ENCODE measurements at places on chromosomes 1 and 21. TPM values are rescaled to one million over a fixed set of nuclear protein-coding genes. Genes with fewer than 3 reads are reported as not detected.

DNA sequence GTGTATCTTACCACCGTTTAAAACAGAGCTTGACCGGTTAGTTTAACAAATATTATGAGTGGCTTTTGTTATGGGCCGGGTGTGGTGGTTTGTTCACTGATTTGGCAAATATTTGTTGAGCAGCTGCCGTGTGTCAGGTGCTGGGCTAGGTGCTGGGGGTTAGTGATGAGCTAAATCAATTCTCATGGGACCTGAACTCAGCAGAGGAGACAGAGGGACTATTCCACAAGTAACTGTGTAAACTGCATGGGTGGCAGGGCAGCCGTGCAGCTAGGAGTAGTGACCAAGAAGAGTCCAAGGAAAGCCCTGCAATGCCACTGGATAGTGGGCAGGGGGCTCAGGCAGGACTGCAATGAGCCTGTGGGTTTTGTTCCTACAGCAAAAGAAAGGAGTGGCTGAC lies 11.2 kb upstream of the C2CD2 start:
- no peaks in the 10 kb centered on the region for H3K4me1 ChIP-seq
- no peak overlapping the region for H3K4me3 ChIP-seq
- DNase-seq, result peak; percentile 9
- peaks cover 12% of the 10 kb centered on the region for H3K27me3 ChIP-seq
- H3K36me3 ChIP-seq, result no peaks in the 10 kb centered on the region

DNA sequence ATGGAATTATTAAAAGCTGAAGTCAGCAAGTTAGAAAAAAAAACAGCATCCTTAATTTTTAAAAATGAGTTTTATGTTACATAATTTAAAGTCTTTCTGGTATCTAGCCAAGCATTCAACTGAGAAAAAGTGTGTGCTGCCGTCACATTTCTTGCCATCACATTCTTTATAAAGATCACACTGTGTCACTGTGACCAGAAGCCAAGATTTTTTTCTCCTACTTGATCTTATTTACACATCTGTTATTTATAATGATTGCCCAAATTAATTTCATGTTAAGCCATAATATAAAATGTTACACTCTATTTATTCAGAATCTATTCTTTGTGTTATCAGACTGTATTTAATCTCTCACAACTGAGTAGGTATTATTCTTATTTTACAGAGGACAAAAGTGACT lies 1603.7 kb downstream of the PLA2G4A start:
- no peak overlapping the region for H3K4me3 ChIP-seq
- no peak for DNase-seq
- H3K36me3 ChIP-seq, result no peaks in the 10 kb centered on the region
- no peak overlapping the region for H3K27ac ChIP-seq

DNA sequence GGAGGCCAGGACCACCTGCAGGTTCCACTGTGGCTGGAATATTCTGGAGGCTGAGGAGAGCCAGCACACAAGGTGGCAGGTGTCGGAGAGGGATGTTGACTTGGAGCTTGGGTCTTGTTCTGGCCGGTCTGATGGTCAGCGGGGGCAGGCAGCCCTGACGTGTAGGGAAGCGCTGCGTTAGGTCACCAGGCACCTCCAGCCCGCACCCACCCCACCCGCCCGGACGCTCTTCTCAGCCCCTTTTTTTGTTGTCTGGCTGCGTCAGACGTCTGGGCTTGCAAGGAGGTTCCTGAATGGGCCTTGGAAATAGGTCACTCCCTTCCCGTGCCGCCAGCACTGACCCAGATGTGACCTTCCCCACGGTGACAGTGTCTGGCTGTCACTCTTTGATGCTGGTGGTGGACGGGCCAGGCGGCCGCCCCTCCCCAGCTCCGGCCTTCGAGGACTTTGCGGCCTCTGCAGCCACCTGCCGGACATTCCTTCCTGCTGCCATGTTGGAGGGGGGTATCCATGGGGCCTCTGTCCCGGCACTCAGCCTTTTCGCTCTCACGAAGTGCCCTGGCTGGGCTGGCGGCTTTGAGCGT lies 30.1 kb downstream of the SPSB1 start:
- no peak overlapping the region for H3K27ac ChIP-seq
- H3K4me3 ChIP-seq, result no peak overlapping the region
- H3K4me1 ChIP-seq, result peaks cover 7% of the 10 kb centered on the region
- peaks cover 4% of the 10 kb centered on the region for H3K36me3 ChIP-seq
- H3K27me3 ChIP-seq, result no peaks in the 10 kb centered on the region
- DNase-seq, result no peak

Gene MAGI3
- total RNA-seq, result 14.0 TPM

DNA sequence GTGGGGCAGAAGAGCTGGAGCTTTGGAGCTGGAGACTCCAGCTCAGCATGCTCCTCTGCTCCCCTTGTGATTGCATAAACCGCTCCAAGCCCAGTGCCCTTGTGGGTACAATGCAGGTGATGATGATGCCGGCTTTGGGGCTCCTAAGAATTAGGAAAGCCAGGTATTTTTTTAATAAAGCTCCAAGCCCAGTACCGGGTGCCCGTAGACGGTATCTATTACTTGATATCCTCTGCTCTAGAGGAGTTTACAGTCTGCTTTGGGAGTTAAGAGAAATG lies 27.2 kb downstream of the TENT5C start:
- no peak overlapping the region for H3K4me3 ChIP-seq
- H3K36me3 ChIP-seq, result peaks cover 20% of the 10 kb centered on the region
- H3K4me1 ChIP-seq, result peaks cover 60% of the 10 kb centered on the region
- no peak for DNase-seq
- no peaks in the 10 kb centered on the region for H3K27me3 ChIP-seq

Gene RIIAD1
- total RNA-seq, result not detected

DNA sequence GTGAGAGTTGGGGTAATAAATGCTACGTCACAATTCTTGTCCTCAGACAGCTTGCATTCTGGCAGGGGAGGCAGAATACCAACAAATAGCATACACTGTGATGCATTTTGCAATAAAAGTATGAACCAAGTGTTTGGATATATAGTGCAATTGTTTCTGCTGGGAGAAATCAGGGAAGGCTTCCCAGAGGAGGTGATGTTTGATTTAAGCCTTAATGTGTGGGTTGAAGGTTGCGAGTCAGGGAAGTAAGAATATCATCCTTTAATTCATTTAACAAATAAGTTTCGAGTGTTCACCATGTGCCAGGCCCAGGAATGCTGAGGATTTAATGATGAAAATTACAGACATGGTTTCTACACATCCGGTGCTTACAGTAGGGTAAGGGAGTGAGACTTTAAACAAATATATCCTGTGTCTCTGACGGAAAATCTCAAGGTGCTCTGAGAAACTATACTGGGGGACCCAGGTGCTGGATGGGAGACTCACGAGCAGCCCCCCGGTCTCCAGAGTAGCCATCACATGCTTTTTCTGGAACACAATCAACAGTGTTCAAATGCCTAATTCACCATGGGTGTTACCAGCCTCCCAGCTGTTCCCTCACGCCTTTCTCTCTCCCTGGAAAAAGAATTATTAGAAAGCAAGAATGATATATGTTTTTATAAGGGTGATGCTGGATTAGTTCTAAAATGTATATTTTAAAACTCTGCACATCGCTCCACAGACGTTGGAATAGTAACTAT lies 31.7 kb downstream of the RASSF5 start:
- H3K27me3 ChIP-seq, result peaks cover 2% of the 10 kb centered on the region
- H3K27ac ChIP-seq, result no peak overlapping the region
- H3K4me1 ChIP-seq, result no peaks in the 10 kb centered on the region
- H3K4me3 ChIP-seq, result no peak overlapping the region
- DNase-seq, result no peak
- H3K36me3 ChIP-seq, result no peaks in the 10 kb centered on the region

Gene SPRR3
- not detected for total RNA-seq

DNA sequence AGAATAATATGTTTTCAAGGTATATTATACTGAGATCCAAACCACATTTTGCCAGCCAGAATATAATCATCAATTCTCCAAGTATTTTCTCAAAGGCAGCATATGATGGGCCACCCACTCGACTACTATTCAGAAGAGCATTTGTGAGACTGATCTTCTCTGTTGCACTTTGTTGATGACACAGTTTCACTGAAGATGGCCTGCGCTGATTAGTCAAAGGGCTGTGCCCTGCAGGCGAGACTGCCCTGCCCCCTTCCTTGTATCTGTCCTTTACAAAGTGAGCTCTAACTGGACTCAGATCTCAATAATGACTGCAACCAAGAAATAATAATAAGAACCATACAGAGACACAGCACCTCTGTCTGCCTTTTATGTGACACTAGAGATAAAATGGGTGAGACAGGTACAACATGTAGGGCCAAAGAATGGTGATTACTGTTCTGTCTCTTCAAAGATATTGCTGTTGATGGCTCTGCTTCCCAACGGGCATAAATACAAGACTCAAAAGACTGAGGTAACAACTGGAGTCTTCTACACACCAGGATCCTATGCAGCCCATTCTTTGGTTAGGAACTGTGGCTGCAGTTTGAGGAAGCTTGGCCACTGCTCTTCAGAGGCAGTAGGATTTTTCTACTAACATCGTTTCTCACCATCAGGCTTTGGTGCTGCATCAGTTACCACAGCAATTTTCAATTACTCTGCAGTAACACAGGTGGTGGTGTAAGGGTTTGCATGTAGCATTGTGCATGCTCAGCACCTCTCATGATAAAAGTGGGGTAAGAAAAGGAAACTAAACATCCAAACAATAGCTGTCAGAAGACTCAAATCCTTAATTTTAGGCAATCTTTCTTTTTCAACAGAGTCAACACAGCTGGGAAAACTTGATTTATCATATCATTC lies 481.1 kb downstream of the PTBP2 start:
- H3K4me1 ChIP-seq, result no peaks in the 10 kb centered on the region
- no peaks in the 10 kb centered on the region for H3K27me3 ChIP-seq
- H3K4me3 ChIP-seq, result no peak overlapping the region
- H3K27ac ChIP-seq, result no peak overlapping the region
- no peaks in the 10 kb centered on the region for H3K36me3 ChIP-seq
- no peak for DNase-seq

DNA sequence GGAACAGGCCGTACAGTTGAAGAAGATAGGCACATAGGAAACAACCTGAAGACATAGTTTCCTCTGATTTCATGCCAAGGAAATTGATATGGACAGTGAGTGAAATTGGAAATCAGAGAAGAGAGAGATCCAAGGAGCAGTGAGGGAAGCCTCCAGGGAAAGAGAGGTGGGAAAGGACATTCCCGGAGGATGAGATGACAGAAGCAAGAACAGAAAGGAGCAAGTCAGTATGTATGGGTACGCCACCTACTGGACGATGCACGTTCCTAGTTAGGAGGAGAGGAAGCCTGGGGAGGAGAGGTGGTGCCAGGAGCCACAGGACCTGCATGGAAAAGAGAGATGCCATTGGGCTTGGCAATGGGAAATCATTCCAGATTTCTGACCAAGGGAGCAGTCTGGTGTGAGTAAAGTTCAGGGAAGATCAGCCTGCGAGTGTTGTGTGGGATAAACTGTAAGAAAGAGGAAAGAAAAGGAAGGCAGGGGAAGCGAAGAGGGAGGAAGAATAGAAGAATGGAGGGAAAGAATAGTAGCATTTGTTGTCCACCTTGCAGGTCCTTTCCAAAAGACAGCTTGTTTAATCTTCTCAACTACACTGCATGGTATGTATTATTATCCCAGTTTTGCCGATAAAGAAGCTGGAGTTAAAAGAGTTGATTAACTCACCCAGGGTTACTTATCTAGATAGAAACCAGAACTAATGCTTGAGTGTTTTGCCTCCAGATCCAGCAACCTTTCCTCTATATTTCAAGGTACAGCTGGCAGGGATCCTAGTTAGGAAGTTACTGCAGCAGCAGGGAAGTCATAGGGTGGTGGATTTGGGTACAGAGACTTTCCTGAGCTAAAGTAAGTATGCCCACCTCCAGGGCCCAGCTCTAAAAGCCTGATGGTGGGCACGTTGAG lies 27.4 kb downstream of the C1orf116 start:
- peak; percentile 45 for DNase-seq
- H3K27me3 ChIP-seq, result peaks cover 36% of the 10 kb centered on the region
- H3K4me3 ChIP-seq, result no peak overlapping the region
- H3K36me3 ChIP-seq, result no peaks in the 10 kb centered on the region
- peaks cover 1% of the 10 kb centered on the region for H3K4me1 ChIP-seq

GRCh38 chr1:32247983-32248889 lies 1.2 kb downstream of the FAM167B start:
- no peaks in the 10 kb centered on the region for H3K27me3 ChIP-seq
- DNase-seq, result peak; percentile 83
- peaks cover 25% of the 10 kb centered on the region for H3K36me3 ChIP-seq
- peaks cover 48% of the 10 kb centered on the region for H3K4me1 ChIP-seq

DNA sequence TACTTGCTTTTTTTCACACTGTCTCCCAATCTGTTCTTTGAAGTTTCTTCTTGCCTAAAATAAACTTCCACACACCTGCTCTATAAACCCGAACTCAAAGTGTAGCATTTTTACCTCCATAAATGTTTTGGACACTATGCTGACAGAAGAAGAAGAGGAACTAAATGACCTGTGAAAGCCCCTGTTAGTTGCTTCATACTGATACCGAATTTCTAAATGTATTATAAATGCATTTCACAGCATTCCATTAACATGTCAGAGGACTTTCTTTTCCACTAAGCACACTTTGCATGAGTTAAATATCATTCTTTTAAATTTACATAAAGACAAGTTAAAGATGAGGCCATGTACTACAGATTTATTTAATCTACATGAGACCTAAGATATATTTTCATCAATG lies 281.0 kb downstream of the SMYD3 start:
- no peaks in the 10 kb centered on the region for H3K27me3 ChIP-seq
- H3K4me3 ChIP-seq, result no peak overlapping the region
- H3K36me3 ChIP-seq, result no peaks in the 10 kb centered on the region
- no peak for DNase-seq
- no peak overlapping the region for H3K27ac ChIP-seq

DNA sequence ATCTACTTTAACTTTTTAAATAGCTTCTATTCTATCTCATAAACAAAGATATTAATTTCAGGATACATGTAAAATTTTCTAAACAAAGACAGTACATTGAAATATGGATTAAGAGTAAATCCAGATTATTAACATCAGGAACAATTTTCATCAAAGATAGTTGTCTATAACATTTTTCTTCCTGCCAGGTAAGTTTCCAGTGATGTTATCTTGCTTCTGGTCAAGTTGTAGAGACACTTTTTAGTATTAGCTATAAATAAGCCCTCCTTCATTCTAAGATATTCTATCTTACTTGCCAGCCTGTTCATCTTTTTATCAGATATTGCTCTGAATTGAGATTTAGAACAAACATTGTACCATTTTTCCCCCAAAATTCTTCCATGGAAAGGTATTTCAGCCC lies 94.4 kb upstream of the KCTD3 start:
- no peaks in the 10 kb centered on the region for H3K4me1 ChIP-seq
- H3K27ac ChIP-seq, result no peak overlapping the region
- no peak overlapping the region for H3K4me3 ChIP-seq

DNA sequence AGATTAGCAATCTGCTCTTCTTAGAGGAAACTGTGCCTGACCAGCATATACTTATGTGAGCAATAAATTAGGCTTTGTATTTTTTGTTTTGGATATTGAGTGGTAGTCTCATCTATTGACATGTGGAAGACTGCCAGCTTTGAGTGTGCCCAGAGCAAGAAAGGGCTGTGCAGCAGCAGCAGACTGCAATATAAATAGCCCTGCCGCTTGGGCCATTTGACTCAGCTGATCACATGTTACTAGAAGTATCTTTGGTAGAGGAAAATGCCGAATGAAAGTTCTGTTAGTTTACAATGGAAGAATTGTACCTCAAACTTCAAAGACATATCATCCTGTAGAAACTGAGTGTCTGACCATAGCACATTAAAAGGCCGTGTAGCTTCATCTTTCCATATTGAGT lies 9.1 kb upstream of the PSMB2 start:
- no peaks in the 10 kb centered on the region for H3K4me1 ChIP-seq
- peaks cover 45% of the 10 kb centered on the region for H3K27me3 ChIP-seq
- H3K36me3 ChIP-seq, result no peaks in the 10 kb centered on the region
- H3K27ac ChIP-seq, result no peak overlapping the region
- H3K4me3 ChIP-seq, result no peak overlapping the region
- no peak for DNase-seq
